ENCODE measurements at places on chromosomes 3 and 15. TPM values are rescaled to one million over a fixed set of nuclear protein-coding genes. Genes with fewer than 3 reads are reported as not detected.

DNA sequence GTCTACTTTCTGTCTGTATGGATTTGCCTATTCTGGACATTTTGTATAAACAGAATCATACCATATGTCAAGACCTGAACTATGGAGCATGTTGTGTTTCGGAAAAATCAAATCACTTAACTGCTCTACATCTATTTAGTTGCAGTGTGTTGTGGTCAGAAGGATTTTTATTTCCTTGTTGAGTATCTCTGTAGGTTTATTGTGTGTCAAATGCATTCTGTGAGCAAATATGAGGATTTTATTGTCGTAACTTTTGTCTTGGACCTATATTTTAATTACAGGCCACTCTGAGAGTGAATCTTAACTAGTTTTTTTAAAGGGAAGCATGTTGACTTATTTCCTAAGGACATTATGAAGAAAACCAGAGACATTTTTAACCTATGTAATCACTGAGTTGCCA, 84.6 kb upstream of the MYZAP start:
- H3K27me3 ChIP-seq, result no peaks in the 10 kb centered on the region
- H3K27ac ChIP-seq, result no peak overlapping the region
- peaks cover 21% of the 10 kb centered on the region for H3K4me1 ChIP-seq
- no peak for DNase-seq

Gene GOLGA8G
- total RNA-seq, result not detected

- H3K27ac ChIP-seq, result no peak overlapping the region
- peaks cover 8% of the 10 kb centered on the region for H3K27me3 ChIP-seq
- H3K4me3 ChIP-seq, result no peak overlapping the region
- DNase-seq, result no peak
- H3K36me3 ChIP-seq, result peaks cover 12% of the 10 kb centered on the region
These were observed 2.6 kb upstream of the ABTB1 start for GRCh38 chr3:127670229-127670559.

Gene P2RY14
- total RNA-seq, result not detected

Gene MNS1
- total RNA-seq, result 0.27 TPM

DNA sequence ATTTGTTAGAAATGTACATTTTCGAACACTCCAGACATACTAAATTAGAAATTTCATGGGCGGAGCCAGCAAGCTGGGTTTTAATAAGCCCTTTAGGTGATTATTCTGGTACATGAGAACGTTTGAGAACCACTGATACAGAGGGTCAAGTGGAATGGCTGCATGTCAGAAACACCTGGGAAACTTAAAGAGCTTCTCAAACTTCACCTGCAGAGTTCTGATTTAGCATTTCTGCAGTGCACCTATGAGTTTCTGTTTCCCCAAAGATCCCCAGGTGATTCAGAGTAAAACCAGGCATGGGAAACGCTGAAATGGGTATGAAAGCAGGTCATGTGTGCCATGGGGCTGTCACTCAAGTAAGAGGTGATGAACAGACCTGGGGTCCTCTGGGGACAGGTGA, 68.1 kb downstream of the TMEM266 start:
- H3K27ac ChIP-seq, result no peak overlapping the region
- DNase-seq, result no peak
- H3K27me3 ChIP-seq, result no peaks in the 10 kb centered on the region
- H3K4me3 ChIP-seq, result no peak overlapping the region
- peaks cover 3% of the 10 kb centered on the region for H3K4me1 ChIP-seq

DNA sequence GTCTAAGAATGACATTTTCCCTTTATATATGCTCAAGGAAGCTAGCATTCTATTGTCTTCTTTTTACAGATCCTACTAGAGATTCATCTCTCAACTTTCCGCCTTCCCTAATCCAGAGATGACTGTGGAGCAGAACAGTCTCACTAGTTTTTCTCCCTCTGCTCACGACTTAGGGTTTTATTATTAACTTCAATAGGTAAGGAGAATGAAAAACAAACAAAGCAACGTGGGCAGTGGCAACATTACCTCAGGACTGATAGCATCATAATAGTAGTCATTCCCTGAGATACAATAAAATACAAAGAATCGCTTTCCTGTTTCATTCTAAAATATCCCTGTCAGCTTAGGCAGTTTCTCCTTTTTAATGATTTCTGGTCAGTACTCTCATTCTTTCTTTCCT, 154.3 kb upstream of the PLAAT1 start:
- H3K36me3 ChIP-seq, result no peaks in the 10 kb centered on the region
- no peak for DNase-seq
- H3K4me1 ChIP-seq, result no peaks in the 10 kb centered on the region
- H3K27me3 ChIP-seq, result no peaks in the 10 kb centered on the region
- H3K4me3 ChIP-seq, result no peak overlapping the region

- H3K36me3 ChIP-seq, result no peaks in the 10 kb centered on the region
- no peak overlapping the region for H3K27ac ChIP-seq
- no peaks in the 10 kb centered on the region for H3K4me1 ChIP-seq
- no peaks in the 10 kb centered on the region for H3K27me3 ChIP-seq
These were observed 449.4 kb upstream of the SUCLG2 start for GRCh38 chr3:68103811-68104210.

DNA sequence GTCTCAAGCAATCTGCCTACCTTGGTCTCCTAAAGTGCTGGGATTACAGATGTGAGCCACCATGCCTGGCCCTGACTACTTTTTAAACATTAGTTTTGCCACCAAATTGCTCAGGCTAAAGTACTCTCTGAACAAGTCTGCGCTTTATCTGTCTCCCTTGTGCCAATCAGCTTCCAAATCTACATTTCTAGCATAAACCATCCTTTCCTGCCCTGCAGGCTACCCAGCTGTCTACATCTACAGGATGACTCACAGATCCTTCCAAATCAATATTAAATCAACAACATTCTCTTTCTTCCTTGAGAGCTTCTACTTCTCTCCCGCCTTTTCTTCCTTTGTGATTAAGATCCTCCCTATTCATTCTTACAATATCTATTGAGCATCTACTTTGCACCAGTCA, 16.0 kb upstream of the ATOSA start:
- H3K36me3 ChIP-seq, result no peaks in the 10 kb centered on the region
- H3K4me3 ChIP-seq, result no peak overlapping the region
- no peak for DNase-seq
- no peaks in the 10 kb centered on the region for H3K4me1 ChIP-seq
- peaks cover 12% of the 10 kb centered on the region for H3K27me3 ChIP-seq
- no peak overlapping the region for H3K27ac ChIP-seq

Gene ISLR
- total RNA-seq, result not detected

GRCh38 chr3:152964911-152965609, 130.1 kb downstream of the P2RY1 start:
- DNase-seq, result no peak
- H3K4me3 ChIP-seq, result peak overlapping the region; percentile 5
- no peaks in the 10 kb centered on the region for H3K36me3 ChIP-seq

DNA sequence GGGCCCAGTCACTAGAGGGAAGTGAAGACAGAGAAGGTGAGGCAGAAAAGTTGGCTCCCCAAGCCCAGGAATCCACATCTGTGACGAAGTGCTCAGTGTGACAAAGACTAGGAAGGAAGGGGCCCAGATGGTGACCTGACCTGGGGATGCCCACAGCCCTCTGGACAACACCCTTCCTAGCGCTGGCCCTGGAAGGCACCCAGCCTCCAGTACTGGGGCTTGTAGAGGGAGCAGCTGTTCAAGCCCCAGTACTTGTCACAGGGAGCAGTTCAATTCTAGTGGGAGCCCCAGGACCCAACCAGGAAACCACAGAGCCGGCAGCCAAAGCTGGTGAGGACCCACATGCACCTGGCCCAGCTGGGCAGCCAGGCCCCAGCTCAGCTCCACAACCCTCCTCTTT, 190.8 kb downstream of the XXYLT1 start:
- H3K4me3 ChIP-seq, result no peak overlapping the region
- no peak for DNase-seq
- no peaks in the 10 kb centered on the region for H3K27me3 ChIP-seq
- no peaks in the 10 kb centered on the region for H3K36me3 ChIP-seq
- H3K27ac ChIP-seq, result no peak overlapping the region

DNA sequence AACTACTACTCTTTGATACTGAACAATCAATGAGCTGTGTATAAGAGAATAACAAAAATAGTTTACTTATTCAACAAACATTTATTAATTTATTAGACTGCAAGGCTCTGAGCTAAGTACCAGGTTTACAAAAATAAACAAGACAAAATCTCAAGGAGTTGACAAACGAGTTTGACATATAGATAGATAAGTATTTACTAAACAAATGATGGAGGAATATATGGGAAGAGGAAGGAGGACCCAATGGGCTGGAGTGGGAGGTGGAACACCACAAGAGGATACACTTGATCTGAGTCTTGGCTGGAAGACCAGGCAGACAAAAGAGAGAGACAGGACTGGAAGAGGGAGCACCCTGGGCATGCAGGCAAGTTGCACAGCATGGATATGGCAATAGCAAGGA, 47.5 kb upstream of the FSIP1 start:
- H3K27ac ChIP-seq, result no peak overlapping the region
- DNase-seq, result no peak
- no peak overlapping the region for H3K4me3 ChIP-seq
- H3K4me1 ChIP-seq, result peaks cover 2% of the 10 kb centered on the region

GRCh38 chr3:125220183-125220582, 7.6 kb upstream of the SLC12A8 start:
- H3K4me3 ChIP-seq, result no peak overlapping the region
- H3K4me1 ChIP-seq, result no peaks in the 10 kb centered on the region
- no peak overlapping the region for H3K27ac ChIP-seq
- no peaks in the 10 kb centered on the region for H3K36me3 ChIP-seq
- H3K27me3 ChIP-seq, result no peaks in the 10 kb centered on the region
- no peak for DNase-seq

GRCh38 chr3:52704611-52705437, 767 bp downstream of the GLT8D1 start:
- H3K4me3 ChIP-seq, result peak overlapping the region; percentile 100
- H3K27me3 ChIP-seq, result no peaks in the 10 kb centered on the region
- H3K4me1 ChIP-seq, result no peaks in the 10 kb centered on the region
- peak overlapping the region; percentile 66 for H3K27ac ChIP-seq

DNA sequence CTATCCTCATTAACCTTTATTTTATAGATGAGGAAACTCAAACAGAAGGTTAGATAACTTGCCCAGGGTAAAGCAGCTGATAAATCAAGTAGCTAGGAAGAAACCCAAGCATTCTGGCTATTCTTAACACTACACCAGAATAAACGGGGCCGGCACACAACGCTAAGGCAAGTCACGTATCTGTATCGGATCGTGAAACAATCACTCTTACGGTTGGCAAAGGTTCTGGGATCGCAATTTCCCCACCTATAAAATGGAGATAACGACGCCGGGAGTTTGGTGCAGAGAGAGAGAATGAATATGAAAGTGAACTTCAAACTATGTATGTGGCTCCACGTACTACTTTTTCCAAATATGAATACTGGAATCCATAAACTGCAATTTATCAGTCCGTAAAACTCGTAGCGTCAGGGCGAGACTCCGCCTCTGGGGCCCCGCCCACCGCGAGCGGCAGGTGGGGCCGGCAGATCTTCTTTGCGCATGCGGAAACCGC, 252 bp upstream of the ARMC8 start:
- H3K4me1 ChIP-seq, result no peaks in the 10 kb centered on the region
- H3K27me3 ChIP-seq, result peaks cover 32% of the 10 kb centered on the region
- H3K27ac ChIP-seq, result peak overlapping the region; percentile 94
- DNase-seq, result peak; percentile 94
- H3K36me3 ChIP-seq, result peaks cover 15% of the 10 kb centered on the region

Gene PAQR5
- 53.5 TPM for total RNA-seq

- no peaks in the 10 kb centered on the region for H3K27me3 ChIP-seq
- H3K36me3 ChIP-seq, result no peaks in the 10 kb centered on the region
- H3K4me3 ChIP-seq, result no peak overlapping the region
These were observed 317.8 kb downstream of the CHST2 start for GRCh38 chr3:143437405-143437804.

GRCh38 chr3:31974471-31974870, 6.6 kb downstream of the OSBPL10 start:
- no peaks in the 10 kb centered on the region for H3K4me1 ChIP-seq
- no peak for DNase-seq
- H3K4me3 ChIP-seq, result no peak overlapping the region
- H3K27me3 ChIP-seq, result peaks cover 5% of the 10 kb centered on the region
- H3K36me3 ChIP-seq, result no peaks in the 10 kb centered on the region

- H3K4me1 ChIP-seq, result peaks cover 9% of the 10 kb centered on the region
- no peaks in the 10 kb centered on the region for H3K27me3 ChIP-seq
- H3K27ac ChIP-seq, result no peak overlapping the region
- H3K36me3 ChIP-seq, result peaks cover 84% of the 10 kb centered on the region
These were observed 28.0 kb downstream of the TIPARP start for GRCh38 chr3:156702367-156702766.

GRCh38 chr3:151960961-151961580, 87.6 kb downstream of the SUCNR1 start:
- no peak overlapping the region for H3K4me3 ChIP-seq
- no peaks in the 10 kb centered on the region for H3K4me1 ChIP-seq
- H3K27me3 ChIP-seq, result no peaks in the 10 kb centered on the region
- H3K27ac ChIP-seq, result no peak overlapping the region

DNA sequence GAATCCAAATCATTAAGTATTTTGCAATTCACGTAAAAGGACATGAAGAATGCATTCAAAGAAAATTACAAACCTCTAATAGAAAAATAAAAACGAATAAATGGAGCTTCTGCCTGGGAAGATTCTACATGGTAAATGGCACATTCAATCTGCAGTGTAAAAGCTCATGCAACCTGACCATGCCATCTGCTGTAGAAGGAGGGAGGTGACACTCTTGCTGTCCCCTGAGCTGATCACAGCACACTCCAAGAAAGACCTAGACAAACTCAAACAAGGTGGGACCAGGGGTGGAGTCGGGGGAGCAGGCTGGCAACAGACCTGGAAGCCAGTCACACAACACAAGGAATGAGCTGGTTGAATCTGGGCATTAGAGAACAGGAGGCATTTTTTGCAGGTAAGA, 101.8 kb downstream of the BDH1 start:
- H3K4me3 ChIP-seq, result no peak overlapping the region
- no peak for DNase-seq
- H3K4me1 ChIP-seq, result peaks cover 4% of the 10 kb centered on the region

- DNase-seq, result no peak
- no peaks in the 10 kb centered on the region for H3K27me3 ChIP-seq
- H3K27ac ChIP-seq, result no peak overlapping the region
- no peak overlapping the region for H3K4me3 ChIP-seq
These were observed 3.3 kb upstream of the CD96 start for GRCh38 chr3:111538681-111539083.

DNA sequence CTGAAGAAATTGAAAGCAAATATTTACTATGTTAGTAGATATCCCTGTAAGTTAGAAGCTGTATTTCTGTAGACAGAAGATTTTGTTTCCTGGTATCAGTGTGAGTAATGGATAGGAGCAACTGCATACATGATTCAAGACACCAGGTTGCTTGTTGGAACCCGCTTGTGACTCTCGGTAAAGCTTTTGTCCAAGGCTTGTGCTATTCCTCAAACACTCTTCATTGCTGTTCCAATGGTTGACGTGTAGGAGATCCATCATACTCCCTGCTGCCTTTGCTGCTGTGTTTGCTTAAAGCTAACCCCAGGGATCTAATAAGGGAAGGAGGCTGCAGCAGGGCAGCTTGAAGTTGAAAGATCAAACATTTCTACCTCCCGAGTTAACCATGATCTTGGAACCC, 160.1 kb downstream of the RSRC1 start:
- no peaks in the 10 kb centered on the region for H3K4me1 ChIP-seq
- no peak overlapping the region for H3K4me3 ChIP-seq
- peaks cover 4% of the 10 kb centered on the region for H3K36me3 ChIP-seq
- no peak overlapping the region for H3K27ac ChIP-seq
- no peak for DNase-seq
- H3K27me3 ChIP-seq, result no peaks in the 10 kb centered on the region

Gene CDHR4
- not detected for total RNA-seq

- no peaks in the 10 kb centered on the region for H3K27me3 ChIP-seq
- H3K4me3 ChIP-seq, result no peak overlapping the region
- H3K36me3 ChIP-seq, result no peaks in the 10 kb centered on the region
These were observed 38.1 kb upstream of the LEKR1 start for GRCh38 chr3:156787926-156788663.
